ENCODE measurements at places on chromosomes 12 and 14.

GRCh38 chr14:104582662-104583061 lies 3.1 kb downstream of the C14orf180 start:
- DNase-seq = no peak

DNA sequence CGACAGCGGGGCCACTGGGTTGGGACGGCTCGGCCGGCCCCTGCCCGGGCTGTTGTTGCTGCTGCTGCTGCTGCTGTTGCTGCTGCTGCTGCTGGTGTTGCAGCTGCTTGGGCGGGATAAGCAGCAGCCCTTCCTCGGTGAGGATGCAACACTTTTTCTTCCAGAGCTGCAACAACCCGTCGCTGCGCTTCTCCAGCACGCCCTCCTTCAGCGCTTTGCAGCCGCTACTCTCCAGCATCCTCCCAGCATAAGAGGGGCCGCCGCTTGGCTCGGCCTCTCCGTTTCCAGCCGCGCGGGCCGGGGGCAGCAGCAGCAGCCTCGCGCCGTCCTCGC lies 529 bp downstream of the PHLDA1 start:
- DNase-seq = no peak

DNA sequence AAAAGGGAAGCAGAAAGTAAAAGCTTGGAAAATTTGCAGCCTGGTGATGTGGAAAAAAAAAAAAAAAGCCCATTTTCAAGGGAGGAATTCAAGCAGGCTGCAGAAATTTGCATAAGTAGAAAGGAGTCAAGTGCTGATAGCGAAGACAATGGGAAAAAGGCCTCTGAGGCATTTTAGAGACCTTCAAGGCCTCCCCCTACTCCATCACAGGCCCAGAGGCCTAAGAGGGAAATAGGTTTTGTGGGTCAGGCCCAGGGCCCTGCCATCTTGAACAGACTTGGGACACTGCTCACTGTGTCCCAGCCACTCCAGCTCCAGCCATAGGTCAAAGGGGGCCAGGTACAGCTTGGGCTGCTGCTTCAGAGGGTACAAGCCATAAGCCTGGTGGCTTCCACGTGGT lies 13.8 kb upstream of the PRKD1 start:
- DNase-seq = no peak

DNA sequence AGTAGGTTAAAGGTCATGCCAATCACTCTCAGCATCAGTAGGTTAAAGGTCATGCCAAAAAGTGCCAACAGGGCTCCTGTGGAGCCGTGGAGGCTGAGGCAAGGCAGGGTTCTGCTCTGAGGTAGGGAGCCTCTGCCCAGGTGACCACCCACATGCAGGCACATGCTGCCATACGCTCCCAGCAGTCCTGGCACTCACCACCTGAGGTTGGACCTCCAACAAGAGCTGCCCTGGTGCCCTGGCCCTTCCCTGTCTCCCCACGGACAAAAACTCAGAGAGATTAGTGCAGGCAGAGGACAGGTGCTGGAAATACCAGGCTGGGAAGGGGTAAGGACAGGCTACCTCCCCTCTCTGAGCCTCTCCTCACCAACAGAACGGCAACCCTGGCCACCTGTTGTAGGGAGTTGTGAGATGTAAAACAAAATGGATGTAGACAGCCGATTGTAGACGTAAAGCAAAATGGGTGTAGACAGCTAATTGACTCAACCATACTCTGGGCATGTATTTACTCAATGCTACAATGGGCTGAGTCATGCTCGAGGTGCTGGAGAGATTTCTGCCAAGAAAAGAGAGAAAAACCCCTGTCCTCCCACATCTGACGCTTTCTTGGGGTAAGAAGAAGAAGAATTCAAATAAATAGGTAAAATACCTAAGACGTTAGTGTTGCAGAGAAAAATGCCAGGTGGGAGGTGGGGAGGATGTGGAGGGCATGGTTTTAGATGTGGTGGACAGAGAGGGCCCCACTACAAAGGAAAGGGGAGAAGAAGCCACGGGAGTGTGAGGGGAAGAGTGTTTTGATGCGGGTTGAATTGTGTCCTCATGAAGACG lies 32.4 kb downstream of the LTBP2 start:
- DNase-seq = no peak

DNA sequence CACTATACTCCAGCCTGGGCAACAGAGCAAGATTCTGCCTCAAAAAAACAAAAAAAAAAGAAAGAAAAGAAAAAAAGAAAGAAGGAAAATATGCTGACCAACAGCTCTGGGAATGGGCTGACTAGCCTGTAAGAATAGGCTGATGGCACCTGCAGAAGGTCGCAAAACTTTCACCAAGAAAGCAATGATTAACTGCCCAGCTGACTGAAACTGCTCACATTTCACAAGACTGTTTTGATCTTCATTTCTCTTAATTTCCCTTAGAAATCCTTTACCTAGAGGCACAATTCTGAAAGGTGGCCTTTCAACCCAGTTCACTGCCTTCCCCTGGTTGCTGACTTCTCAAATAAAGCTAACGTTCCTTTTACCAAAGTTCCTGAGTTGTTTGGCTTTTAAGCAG lies 12.4 kb downstream of the BEST3 start:
- DNase-seq = no peak

DNA sequence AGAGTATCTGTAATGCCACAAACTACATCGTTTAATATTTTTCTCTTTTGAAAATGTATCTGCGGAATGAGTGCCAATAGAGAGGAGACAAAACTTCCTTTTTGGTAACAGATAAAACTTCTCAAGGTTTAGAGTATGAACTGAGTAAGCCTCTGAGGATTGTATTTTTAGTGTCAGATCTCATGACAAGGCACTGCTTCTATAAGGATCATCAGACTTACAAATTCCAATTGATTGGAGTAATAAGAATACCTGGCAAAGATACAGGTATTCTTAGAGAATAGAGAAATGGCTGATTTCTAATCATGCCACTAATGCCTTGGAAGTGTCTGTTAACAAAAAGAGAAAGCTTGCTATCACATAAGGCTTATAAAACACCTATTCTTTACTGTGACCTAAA lies 45.3 kb downstream of the SLC35F4 start:
- DNase-seq = no peak

GRCh38 chr12:49296836-49297694 lies 2.1 kb downstream of the PRPH start:
- no peak for DNase-seq

GRCh38 chr12:96294831-96295230 lies 100.7 kb downstream of the ELK3 start:
- DNase-seq = no peak

DNA sequence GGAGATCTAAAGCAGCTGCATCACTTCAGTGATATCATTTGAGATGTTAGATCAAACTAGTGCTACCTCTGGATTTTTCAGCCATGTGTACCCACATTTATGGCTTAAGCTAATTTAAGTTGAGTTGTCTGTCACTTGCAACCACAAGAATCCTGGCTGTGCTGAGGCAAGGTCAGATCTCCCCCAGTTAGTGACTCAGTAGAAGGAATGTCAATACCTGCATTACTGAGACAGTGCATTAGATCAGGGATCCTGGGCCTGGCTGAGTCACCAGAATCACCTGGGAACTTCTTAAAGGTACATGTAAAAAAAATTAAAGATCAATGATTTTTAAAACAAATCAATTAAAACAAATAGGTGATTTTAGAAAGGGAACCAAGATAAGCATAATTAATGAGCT lies 84.6 kb upstream of the GRIN2B start:
- no peak for DNase-seq

DNA sequence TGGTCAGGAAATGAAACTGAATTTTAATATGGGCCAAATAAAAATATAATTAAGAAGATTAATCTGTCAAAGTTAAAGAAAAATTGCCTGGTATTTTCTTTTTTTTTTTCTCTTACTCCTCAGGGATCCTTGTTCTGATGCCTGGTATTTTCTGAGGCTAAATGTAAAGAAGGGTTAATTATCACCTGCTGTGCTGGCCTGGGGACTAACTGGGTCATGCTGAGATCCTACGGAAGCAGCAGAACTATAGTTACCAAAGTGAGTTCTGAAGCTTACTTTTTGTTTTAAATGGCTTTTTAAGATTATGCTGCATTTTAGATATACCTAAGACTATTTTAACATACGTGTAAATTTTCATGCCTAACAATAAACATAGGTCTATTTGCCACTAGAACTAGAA lies 23.3 kb downstream of the ZC2HC1C start:
- DNase-seq = no peak

GRCh38 chr14:73452341-73453186 lies 5.8 kb downstream of the NUMB start:
- no peak for DNase-seq

DNA sequence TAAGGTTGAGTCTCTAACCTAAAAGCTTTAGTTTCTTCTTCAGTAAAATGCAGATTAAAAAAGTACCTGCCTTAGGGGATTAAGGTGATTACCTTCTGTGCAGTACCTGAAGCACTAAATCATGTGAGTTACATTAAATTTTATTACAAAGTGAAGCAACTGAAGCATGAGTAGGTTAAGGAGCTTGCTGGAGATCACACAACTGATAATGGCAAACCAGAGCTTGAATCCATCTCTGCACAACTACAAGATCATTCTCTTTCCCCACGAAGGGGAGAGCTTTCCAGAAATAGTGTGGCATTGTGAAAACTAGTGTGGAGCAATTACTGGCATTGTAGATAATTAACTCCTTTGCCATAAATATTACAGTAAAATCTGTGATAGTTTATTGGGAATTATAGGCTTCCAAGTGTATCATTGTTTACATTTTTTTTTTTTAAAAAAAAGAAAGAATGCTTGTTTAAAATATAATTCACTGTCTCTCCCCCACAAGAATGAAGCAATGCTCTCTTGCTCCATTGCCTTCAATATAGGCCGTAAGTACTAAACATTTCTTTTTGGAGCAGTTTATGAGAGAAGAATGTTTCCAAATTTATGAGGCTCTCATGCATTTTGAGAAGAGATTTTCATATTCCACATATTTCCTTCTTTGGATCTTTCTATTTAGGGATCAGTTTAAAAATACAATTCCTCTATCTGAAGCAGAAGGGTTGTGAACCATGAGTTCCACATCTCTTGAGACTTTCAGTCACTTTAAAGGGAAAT lies 20.5 kb downstream of the SLC38A2 start:
- DNase-seq = no peak

DNA sequence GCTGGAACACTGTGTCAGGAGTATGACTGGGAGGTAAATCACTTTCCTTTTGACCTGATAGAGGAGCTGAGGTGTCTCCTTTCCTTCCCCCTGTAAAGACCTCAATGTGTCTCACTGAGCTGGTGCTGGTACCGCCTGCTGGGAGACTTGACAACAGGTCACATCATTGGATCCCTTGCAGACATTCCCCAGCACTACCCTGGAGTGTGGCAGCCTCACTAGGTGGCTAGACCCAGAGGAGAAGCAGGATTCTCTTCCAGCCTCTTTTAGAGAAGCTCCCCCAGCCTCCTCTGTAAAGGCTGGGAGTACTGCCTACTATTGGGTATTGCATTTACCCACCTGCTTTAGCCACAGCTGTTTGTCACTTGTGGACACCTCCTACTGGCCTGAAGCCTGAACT lies 223.9 kb downstream of the ADGRD1 start:
- DNase-seq = no peak

DNA sequence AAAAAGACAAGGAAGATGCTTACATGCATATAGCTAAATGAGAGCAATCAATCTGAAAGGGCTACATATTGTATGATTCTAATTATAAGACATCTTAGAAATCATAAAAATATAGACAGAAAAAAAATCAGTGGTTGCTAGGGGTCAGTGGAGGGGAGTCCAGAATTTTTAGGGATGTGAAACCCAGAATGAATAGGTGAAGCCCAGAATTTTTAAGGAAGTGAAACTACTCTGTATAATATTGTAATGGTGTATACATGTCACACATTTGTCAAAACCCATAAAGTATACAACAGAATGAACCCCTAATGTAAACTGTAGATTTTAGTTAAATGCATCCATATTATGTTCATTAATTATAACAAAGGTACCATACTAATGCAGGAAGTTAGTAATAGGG lies 713.2 kb downstream of the FLRT2 start:
- no peak for DNase-seq

GRCh38 chr12:104586351-104586919 lies 129.7 kb downstream of the CHST11 start:
- no peak for DNase-seq

DNA sequence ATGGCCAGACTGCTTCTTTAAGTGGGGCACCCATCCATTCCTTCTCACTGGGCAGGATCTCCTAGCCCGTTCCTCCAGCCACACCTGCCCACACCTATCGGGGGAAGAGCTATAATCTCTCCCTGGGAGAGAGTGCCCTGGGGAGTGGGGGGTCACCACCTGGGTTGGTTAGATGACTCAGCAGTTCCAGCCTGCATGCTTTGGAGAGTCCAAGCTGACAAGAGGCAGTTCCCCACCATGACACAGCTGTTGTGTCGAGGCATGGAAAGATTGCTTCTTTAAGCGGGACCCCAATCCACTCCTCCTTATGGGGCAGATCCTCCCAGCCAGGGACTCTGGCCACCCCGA lies 52.6 kb upstream of the PPFIA2 start:
- no peak for DNase-seq

GRCh38 chr14:101365329-101366158 lies 195.8 kb upstream of the DIO3 start:
- DNase-seq = no peak

DNA sequence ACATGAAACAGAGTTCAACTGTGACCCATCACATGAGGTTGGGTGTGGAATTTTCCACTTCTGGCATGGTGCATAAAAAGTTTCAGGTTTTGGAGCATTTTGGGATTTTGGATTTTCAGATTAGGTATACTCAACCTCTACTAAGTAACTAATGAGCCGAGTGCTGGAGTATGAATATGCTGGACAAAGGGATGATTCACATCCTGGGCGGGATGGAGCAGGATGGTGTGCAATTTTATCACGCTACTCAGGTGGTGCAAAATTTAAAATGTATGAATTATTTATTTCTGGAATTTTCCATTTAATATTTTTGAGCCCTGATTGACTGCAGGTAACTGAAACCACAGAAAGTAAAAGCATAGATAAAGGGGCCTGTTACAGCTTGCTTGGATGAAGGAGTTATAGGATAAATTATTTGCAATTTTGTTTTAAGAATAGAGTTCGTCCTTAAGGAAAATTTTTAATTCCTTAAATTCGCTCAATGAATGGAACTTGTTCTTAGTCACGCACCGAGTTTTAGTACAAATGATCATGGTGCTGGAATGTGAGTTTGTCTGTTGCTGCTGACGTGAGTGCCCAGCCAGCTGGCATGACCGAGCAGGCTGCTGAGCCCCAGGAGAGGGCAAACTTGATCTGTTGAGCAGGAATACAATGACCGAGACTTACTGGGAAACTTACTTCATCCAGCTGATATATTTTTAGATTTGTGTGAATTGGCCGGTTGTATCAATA lies 176.3 kb downstream of the ESR2 start:
- no peak for DNase-seq

Measured in stimulated activated CD8-positive, alpha-beta memory T cell treated with anti-CD3 and anti-CD28 coated beads, Interleukin-12 subunit alpha, Interleukin-12 subunit beta, amount 100 ng/mL, for 4 hours (primary cell).